AML-193 (cell line): ENCODE measurements at places on chromosomes 12 and 14.
A peak's percentile ranks its signal among the peaks of the same experiment; 100 is the strongest.

DNA sequence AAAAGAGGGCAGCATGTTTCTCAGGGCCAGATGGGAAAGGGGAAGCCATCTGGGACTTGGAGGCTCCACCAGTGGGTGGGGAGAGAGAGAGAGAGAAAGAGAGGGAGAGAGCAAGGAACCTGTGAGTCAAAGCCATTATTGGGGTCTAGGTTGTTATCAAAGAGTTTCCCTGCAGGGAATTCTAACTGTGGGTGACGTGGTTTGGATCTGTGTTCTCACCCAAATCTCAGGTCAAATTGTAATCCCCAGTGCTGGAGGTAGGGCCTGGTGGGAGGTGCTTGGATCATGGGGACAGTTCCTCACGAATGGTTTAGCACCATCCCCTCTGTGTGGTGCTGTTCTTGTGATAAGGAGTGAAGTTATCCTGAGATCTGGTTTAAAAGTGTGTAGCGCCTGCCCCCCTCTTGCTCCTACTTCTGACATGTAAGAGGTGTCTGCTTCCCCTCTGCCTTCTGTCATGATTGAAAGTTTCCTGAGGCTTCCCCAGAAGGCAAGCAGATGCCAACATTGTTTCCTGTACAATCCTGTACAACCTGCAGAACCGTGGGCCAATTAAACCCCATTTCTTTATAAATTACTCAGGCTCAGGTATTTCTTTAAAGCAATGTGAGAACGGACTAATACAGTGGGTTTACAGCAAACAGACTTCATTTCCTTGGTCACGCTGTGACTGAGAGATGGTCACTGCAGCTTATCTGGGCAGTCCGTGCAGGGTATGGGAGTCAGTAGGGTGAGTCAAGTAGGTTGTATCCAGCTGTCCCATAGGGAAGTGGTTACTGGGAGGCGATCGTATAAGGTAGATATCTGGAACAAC is 52.4 kb downstream of the CCDC91 start:
- DNase-seq, result no peak

DNA sequence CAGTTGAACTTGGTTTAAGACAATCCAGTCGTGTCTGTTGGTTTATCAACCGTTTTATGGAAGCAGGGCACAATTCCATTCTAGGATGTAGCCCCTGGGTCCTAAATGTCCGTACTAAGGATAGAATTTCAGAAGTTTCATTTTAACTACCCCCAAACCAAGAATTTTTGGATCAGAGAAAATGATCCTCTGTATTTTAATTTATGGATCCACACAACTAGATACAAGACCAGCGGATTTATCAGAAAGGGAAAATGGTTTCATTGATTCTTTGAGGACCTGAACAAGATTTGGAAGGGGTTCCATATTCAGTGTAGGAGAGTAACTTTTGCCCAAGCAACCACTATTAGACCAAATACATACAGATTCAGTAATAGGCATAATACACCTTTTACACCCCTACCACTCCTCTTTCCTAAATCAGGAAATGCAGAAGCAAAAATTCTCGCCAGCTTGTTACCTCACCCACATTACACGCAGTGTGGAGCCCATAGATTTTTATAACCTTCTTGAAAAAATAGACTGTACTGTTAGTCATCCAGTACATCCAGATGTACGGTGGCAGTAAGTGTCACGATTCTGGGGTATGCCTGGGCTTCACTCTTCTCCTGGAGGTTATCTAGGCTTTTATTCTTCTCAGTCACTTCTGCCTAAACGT is 1.4 kb upstream of the FBXL14 start:
- DNase-seq, result no peak

- DNase-seq, result peak; percentile 99
Measured at GRCh38 chr14:69013943-69014782, 35.1 kb upstream of the ACTN1 start.

GRCh38 chr14:52871606-52872005 is 79.2 kb downstream of the FERMT2 start:
- no peak for DNase-seq

DNA sequence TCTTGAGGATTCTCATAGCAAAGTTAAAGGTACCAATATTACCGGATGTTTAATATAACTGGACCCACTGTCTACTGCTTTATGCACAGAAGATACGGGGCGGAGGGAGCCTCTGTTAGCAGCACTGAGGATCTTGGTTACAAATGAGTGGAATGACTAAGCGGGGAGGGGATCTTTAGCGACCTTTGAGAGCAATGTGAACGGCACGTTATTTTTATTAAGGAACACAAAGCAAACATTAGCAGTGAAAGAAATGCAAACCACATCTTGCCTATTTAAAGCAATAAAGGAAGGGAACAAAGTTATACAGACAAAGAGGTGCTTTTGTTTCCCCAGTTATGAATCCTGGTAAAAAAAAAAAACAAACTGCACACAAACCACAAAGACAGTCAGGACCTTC is 27.1 kb upstream of the PRMT8 start:
- DNase-seq, result no peak

- no peak for DNase-seq
Measured at GRCh38 chr12:108581311-108582227, 16.3 kb downstream of the TMEM119 start.

GRCh38 chr14:67697006-67697405 is 1.4 kb upstream of the RDH11 start:
- no peak for DNase-seq

GRCh38 chr14:22544881-22545420 is 44.1 kb downstream of the DAD1 start:
- DNase-seq, result no peak

GRCh38 chr12:63930971-63931370 is 86.5 kb downstream of the SRGAP1 start:
- no peak for DNase-seq

- DNase-seq, result peak; percentile 67
Measured at GRCh38 chr12:54958048-54958658, 26.4 kb downstream of the TESPA1 start.

DNA sequence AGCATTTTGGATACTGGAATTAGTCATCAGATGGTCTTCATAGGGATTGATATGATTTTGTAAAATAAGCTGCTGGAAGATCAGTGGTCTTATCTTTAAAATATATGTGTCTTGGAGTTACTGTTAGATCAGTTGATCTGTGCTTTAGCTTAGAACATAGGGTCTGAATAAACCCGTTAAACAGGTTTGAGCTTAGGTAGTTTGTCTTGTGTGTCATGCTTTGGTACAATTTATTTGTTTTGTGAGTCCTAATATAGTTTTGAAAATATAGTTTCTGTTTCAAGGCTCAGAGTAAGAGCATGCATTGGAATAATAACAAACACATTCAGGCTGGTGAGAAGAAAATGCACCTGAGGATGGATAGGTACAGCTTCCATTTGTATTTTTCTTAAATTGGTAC is 505.0 kb downstream of the SLC16A7 start:
- DNase-seq, result no peak

DNA sequence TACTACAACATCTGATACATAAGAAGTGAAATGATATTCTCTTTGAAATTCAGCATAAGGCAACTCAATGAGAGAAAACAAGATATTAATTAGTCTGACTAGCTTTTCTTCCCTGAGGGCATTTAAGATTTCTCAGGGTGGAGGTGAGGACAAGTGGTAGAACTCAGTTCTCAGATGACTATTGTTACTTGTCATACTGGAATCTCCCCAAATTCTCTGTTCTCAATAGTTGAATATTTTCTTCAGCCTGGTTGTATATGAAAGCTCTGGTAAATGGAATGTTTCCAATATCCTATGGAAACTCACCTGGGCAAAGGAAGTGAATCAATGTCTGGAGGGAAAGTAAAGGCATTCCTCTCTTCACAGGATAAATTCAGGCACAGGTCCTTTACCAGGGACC is 18.2 kb upstream of the ITGA5 start:
- no peak for DNase-seq

- no peak for DNase-seq
Measured at GRCh38 chr12:71942703-71943102, 4.1 kb downstream of the TPH2 start.

DNA sequence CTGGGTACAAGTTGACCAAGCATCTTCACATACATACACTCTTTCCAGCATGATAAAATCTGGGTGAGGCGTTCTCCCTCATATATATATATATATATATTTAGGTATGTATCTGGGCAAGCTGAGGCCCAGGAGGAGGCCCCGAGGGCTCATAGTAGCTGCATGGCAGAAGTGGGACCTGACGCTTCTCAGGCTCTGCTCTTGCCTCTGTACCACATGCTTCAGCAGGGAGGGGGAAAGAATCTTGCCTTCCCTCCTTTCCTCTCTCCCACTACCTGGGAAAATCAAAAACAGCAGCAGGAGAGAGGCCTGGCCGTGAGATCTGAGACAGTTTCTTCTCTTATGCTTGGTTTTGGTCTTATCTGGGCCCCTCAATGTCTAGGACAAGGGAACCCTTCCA is 9.2 kb downstream of the PPP1R1A start:
- no peak for DNase-seq

- DNase-seq, result no peak
Measured at GRCh38 chr12:130948136-130948535, 5.6 kb upstream of the ADGRD1 start.

GRCh38 chr12:117151403-117152031 is 38.8 kb downstream of the FBXO21 start:
- DNase-seq, result no peak

- DNase-seq, result no peak
Measured at GRCh38 chr14:105326891-105327694, 12.5 kb downstream of the PACS2 start.

DNA sequence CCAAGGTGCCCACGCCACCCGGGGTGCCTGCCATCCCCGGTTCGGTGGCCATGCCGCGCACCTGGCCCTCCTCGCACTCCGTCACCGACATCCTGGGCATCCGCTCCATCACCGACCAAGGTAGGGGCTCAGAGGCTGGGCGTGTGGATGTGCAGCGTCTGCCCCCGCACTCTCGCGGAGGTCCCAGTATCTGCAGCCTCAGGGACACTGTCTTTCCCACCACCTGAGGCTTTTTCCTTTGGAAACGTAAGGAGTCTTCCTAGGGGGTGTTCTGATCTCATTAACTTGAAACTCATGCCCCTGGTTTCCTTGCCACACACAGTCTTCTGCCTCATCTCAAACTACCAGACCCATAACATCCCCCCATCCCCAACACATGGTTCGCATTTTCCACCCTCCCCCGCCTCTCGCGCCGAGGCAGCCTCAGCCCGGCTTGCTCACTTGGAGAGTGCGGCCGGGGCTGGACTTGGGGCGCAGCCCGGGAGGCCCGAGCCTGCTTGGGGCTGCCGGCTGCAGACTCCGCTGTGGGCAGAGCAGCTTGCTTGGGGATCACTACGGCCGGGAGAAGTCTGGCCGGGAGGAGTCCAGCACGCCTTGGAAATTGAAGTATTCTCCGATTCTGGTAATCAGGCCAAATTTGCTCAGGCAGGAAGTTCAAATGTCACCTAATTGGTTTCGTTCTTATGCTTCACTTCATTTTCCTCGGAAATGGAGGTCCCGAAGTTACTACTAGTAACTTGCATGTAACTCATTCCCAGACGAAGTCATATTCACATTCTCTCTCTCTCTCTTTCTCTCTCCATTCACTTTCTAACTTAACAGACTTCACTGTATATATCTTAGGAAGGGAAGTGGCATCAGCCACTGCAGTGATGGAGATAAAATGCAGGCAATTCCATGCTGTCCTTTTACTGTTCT is 2.0 kb downstream of the PAX9 start:
- no peak for DNase-seq

DNA sequence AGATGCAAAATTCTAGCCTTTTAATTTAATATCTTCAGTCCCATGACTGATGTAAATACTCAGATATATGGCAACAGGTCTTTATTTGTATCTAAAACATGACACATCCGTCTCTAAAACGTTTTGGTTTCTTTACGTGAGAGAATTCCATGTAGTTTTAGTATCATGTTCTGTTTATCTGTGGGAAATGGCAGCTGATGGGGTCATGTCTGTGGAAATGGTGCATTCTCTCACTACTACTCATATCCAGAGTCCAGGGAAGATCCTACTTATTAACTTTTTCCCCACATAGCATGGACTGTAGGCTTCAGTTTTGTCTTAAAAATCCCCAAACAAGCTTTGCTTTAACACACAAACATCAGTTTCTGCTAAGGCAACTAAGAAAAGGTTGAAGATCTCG is 53.8 kb downstream of the SPTLC2 start:
- no peak for DNase-seq

DNA sequence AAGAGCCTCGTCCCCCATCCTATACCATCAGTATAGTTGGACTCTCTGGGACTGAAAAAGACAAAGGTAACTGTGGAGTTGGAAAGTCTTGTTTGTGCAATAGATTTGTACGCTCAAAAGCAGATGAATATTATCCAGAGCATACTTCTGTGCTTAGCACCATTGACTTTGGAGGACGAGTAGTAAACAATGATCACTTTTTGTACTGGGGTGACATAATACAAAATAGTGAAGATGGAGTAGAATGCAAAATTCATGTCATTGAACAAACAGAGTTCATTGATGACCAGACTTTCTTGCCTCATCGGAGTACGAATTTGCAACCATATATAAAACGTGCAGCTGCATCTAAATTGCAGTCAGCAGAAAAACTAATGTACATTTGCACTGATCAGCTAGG is 13.6 kb downstream of the ARHGAP5 start:
- no peak for DNase-seq

DNA sequence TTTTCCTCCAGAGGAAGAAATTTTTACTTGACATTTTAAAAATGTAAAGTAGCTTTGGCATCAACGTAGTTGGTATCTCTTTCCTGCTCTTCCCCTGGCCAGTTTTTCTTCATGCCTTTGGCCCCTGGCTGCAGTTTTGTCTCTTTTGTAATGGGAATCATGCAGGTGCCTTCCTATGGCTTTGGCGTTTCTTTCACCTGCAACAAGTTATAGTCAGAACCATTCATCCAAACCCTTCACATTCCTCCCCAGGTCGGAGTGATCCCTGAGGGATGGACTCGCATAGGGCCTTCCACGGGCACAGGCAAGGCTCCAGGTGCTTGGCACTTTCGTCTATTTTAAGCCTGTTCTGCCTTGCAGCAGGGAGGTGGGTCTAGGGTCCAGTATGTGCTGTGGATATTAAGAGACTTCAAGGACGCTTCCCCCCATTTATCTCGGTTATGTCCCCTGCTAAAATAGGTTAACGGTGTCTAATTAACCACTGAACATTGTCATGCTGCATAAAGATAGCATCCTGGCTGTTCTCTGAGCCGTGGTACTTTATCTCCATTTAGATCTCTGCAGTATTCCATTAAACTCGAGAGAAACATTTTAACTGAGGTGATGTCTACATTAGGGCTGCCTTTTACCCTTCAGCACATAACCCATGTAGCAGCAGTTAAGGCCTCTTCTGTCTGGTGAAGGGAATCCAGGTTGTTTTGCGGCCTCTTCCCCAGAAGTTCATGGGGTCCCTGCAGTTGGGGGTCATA is 66.3 kb downstream of the IFT43 start:
- no peak for DNase-seq

DNA sequence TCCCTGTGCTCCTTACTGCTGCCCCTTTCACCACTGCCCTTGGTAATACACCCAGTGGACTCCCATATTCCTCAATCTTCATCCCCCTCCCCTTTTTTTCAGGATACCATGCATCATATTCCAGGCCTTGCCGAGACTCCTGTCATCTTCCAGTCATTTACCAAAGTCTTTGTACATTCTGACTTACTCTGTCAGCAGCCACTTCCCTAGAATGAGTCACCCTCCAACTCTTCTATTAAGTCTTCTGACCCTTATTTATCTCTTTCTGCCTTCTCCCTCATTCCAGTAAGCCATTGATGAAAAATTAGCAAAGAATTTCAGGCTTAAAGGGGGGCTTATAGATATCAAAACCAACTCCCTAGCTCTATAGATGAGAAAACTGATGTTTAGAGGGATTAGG is 128.0 kb downstream of the STXBP6 start:
- no peak for DNase-seq
